ENCODE measurements at places on chromosomes 6 and 20.

DNA sequence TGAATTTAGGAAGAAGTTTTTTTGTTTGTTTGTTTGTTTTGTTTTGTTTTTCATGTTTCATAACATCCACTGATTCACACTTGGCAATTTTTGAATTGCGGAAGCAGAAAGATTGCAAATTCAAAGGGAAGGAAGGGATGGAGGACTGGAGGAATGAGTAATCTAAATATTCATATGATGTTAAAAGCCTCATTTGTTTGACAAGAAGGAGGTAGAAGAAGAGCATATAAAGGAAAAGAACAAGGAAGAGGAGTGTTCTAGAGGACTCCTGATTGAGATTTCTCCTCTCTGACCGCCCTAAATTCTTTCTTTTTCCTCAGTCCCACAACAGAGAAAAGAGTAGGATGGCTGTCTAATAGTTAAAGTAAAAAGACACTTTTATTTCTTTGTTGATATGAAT is 88.5 kb downstream of the METTL24 start:
- no peak for DNase-seq

DNA sequence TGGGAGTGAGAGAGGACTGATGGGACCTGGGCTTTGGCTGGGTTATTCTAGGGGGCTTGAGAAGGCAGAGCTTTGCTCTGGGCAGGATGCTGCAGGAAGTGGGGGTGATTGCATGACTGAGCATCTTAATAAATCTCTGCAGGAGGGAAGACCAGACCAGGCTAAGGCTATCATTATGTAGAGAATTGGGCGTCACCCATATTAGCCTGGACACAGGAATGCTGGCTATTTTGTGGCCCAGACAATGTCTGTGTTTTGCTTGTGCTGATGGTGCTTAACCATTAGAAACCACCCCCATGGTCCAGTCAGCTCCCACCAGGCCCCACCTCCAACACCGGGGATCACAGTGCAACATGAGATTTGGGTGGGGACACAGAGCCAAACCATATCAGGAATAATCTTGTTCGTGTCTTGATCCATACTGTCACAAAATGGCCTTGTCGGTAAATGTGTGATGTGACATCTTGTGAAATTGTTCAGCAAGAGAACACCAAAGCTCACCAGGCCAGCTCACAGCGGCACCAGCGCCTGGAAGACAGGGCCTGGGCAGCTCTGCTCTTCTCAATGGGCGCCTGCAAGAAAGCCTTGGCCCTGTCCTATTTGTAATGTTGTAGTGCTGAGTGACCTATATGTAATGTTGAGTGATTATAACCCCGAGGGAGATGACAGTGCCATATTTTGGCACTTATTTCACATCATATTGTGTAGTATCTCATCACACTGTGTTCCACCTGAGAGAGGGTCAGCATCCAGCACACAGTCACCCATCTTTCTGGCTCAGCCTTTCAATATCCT is 211.8 kb downstream of the QKI start:
- DNase-seq = no peak

DNA sequence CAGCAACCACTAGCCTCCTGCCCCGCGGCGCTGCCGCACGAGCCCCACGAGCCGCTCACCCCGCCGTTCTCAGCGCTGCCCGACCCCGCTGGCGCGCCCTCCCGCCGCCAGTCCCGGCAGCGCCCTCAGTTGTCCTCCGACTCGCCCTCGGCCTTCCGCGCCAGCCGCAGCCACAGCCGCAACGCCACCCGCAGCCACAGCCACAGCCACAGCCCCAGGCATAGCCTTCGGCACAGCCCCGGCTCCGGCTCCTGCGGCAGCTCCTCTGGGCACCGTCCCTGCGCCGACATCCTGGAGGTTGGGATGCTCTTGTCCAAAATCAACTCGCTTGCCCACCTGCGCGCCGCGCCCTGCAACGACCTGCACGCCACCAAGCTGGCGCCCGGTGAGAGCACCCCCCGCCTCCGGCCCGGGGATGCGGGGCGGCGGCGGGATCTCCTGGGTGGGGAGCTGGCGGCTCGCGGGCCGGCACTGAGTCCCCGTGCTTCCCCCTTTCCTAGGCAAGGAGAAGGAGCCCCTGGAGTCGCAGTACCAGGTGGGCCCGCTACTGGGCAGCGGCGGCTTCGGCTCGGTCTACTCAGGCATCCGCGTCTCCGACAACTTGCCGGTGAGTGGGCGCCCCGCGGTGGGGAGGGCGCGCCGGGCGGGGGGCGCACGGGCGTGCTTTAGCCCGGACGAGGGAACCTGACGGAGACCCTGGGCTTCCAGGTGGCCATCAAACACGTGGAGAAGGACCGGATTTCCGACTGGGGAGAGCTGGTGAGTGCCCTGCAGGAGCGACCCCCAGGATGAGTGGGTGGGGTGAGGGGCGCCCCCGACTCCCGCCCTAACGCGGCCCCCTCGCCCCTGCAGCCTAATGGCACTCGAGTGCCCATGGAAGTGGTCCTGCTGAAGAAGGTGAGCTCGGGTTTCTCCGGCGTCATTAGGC is 585 bp downstream of the PIM1 start:
- no peak for DNase-seq

GRCh38 chr6:9732056-9732455 is 682.8 kb downstream of the TFAP2A start:
- no peak for DNase-seq

DNA sequence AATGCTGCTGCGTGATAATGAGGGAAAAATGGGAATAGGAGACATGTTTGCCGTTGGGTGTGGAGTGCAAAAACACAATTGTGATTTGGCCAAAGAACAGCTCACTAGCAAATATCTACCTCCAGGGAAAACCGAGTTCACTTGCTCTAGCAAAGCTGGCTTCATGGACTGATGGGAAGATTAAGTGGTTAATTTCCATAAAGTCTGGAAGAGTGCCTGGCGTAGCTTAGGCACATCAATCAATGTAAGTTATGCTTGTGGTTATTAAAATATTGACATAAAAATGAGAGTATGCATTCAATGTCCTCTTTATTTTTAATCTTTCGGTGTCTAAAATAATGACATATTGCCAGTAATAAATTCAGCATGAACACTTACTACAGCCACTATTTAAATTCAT is 267.5 kb downstream of the SMOC2 start:
- no peak for DNase-seq

DNA sequence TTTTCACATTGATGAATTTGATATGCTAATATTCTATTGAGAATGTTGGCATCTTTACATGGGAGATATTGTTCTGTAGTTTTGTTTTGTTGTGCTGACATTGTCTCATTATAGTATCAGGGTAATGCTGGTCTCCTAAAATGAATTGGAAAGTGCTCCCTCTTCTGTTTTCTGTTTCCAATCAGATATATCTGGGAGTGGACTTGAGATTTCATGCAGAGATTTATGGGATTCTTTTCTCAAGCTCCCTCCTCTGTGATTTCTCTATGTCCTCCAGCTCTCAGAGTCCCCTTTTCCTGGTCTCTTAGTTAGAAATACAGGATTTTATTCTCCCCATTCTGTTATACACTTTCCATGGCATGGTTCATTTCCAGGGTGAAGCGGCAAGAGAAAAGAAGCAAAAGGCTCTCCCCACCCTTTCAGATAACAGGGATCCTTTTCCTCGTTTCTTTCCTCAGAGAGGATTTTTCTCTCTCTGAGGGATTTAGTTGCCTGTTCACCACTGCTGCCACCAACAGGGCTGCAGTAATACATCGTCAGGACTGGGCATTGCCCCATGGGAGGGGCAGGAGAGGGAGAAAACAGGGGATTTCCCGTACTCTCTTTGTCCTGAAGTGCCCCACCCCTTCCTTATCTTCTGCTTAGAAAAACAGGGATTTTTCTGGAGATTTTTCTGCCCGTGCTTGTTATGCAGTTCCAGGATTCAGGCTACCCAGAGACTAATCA is 59.3 kb upstream of the STMND1 start:
- peak; percentile 54 for DNase-seq

GRCh38 chr6:86581833-86582232 is 355.5 kb upstream of the HTR1E start:
- DNase-seq = no peak

DNA sequence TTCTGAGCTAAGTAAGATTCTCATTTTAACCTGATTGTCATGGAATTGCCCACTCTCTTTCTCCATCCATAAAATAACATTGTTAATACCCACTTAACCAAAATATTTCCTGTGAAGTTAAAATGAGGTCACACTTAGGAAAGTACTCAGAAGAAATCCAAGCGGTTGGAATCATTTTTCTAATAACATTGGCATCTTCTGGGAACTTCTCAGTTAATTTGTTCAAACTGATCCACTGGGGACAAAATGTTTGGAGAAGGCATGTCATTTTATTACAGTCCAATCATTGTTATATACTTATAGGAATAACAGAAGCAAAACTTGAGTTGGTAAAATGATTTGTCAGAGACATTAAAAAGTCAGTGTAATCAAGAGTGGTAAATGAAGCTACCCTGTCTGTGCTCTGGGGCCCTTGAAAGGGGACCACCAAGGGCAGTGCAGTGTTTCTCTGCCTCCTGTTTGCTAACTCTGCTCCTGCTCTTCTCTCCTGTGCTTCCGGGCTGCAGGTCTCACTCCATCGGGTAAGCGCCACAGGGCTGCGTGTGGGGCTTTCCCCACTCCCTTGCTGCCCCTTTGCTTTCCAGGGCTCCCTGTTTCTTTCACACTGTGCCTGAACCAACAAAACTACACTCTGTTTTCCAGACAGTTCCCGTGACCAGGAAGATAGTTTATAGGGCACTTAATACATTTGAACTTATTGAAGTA is 50.1 kb downstream of the HDDC2 start:
- DNase-seq = no peak

DNA sequence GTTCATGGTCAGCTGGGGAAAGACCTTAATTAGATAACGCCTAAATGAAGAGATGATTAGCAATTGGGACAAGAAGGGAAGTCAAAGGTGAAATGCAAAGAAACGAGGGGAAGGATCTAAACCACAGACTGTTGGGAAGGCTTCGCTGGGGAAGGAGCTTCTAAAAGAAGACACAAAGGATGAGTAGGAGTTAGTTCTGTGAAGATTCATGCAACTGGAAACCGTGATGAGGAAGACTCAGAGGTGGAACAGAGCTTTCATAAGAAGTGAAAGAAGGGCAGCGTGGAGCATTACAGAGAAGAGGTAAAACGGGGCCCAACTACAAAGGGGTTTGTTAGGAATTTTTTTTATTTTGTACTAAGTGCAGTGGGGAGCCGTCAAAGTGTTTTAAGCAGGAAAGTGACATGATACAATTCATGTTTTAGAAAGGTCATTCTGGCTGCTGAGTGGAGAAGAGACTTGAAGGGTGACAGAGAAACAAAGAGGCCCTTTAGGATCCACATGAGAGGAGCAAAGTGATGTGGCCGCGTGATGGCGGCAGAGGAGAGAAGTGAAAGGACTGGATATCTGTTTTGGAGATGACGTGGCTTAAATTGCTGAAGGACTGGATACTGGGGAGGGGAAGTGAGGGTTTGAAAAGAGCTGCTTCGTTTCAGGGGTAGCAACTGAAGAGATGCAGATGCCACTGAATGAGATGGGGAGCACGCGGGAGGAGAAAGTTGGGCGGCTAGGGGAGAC is 33.6 kb downstream of the TTI1 start:
- DNase-seq = no peak

DNA sequence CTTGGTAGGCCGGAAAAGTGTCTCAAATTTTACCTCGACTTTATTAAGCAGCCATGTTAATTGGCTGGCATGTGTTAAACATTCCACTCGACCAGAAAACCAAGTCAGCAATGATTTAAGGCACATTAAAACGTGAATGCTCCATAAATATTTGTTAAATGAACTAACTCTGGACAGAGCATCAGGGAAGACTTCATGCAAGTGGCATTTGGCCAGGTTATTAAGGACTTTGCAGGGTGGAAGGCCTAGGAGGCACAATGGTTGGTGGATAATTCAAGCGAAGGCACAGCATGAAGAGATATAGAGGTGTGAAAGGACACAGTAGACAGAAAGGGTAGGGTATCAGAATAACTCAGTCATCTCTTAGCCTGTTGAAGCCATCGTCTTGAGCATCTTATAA is 23.0 kb downstream of the ELOVL5 start:
- DNase-seq = no peak

DNA sequence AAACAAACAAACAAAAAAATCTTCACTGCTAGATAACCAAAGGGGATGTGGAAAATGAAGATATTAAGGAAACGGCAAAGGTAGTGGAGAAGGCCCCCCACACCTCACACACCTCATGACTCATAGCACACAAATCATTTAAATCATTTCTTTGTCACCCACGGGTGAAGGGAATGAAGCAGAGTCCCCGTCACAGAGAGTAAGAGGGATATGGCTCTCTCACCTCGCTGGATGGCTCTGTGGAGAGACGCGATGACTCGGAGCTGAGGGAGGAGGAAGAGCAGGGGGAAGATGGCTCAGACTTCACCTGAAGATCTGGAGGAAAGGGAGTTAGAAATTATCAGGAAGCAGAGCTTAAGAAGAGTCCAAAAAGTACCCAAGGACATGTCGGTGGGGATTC is 1.2 kb downstream of the ATF6B start:
- DNase-seq = no peak

GRCh38 chr6:154491567-154492470 is 18.7 kb downstream of the CNKSR3 start:
- no peak for DNase-seq

DNA sequence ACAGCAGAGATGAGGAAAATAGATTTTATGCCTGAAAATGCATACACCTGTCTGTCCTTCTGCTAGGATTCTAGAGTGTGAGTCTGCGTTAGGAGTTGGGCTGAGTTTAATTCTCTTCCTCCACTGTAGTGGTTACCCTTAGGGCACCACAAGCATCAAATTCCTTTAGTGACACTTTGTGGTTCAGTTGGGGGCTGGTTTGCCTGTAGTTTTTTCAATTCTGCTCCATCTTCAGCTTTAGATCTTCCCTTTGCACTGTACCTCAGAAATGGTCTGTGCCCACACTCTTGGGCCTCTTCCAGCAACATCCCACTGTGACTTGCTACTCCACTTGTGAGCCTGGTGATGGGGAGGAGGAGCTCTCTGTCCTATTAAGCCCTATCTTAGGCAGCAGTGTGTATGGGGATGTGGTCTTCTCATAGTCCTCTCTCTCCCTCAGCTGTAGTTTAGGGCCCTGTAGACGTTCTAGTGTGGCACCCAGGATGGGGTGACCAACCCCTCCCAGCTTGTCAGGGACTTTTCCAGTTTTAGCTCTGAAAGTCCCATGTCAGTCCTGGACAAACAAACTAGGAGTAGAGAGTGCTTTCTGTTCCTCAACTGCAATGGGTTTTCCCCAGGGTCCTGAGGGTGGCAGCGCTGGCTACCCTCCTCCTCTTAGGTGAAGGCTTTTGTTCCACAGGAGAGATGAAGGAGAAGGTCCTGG is 19.7 kb upstream of the OGFRL1 start:
- no peak for DNase-seq

DNA sequence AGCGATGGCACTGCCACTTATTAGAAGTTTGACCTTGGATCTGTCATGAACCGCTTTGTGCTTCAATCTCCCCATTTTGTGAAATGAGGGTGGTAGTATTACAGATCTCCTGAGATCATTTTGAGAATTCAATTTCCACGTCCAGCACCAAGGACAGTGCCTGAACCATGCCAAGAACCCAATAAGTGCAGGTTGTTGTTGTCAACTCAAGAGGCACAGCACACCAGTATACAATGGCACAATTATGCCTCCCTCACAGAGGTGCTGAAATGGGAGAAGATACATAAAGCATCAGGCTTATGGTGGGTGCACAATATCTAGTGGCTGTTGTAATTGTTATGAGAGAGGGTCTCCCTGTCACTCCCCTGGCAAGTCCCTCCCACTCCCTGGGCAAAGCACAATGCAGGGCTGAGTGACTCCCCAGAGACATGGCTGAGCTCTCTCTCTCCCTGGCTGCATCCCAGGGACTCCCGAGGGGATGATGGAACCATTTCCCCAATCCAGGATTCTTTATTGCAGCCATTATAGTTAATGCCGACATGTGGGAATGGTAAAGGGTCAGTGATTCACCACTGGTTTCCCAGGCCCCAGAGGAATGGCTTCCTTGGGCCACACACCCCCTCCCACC is 78.7 kb downstream of the CDH22 start:
- no peak for DNase-seq

GRCh38 chr20:35011589-35012226 is 56.0 kb downstream of the MYH7B start:
- DNase-seq = peak; percentile 24

All from left lobe of liver (tissue), 2 donors.